ENCODE measurements at places on chromosomes 7 and 10. TPM values are rescaled to one million over a fixed set of nuclear protein-coding genes. Genes with fewer than 3 reads are reported as not detected.

GRCh38 chr7:101589052-101589451 is 40.0 kb downstream of the MYL10 start:
- no peak for DNase-seq

GRCh38 chr7:40851001-40851400 is 716.2 kb downstream of the SUGCT start:
- DNase-seq: no peak

GRCh38 chr7:7595451-7595850 is 28.8 kb downstream of the MIOS start:
- no peak for DNase-seq

The CLDN15 gene
- 1.4 TPM for total RNA-seq

DNA sequence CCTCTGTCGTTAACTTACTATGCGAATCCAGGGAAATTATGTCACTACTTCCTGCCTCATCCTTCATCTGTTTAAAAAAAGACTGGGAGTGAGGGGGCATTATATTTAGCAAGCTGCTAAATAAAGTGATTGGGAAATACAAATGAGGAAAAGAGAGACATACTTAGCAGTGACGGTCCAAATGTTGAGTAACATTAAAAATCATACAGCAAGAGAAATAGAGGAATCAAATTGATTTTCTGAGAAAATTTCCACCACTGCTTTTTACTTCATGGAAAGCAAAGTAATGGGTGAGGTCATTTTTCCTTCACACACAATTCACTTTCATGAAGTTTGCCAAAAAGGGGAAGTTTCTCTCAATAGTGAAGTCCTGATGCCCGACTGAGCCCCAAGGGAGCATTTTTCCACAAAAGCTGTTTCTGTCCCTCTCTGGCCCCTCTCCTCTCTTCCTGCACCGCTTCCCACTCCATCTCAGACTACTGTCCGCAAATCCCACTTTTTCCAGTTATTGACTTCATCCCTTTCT is 61.9 kb upstream of the ADO start:
- DNase-seq: no peak
